Naive thymus-derived CD4-positive, alpha-beta T cell (primary cell): ENCODE measurements at places on chromosomes 5 and 9. TPM values are rescaled to one million over a fixed set of nuclear protein-coding genes. Genes with fewer than 3 reads are reported as not detected.

Gene RAB3C
- not detected for polyA plus RNA-seq

Gene LHX6
- polyA plus RNA-seq = not detected

Gene CDKN2A
- 0.79 TPM for polyA plus RNA-seq

Gene RANBP3L
- polyA plus RNA-seq = not detected

Gene ZBED3
- polyA plus RNA-seq = 0.74 TPM

Gene LVRN
- polyA plus RNA-seq = not detected

GRCh38 chr9:89311346-89312221 lies 589 bp downstream of the CKS2 start:
- DNase-seq = no peak

DNA sequence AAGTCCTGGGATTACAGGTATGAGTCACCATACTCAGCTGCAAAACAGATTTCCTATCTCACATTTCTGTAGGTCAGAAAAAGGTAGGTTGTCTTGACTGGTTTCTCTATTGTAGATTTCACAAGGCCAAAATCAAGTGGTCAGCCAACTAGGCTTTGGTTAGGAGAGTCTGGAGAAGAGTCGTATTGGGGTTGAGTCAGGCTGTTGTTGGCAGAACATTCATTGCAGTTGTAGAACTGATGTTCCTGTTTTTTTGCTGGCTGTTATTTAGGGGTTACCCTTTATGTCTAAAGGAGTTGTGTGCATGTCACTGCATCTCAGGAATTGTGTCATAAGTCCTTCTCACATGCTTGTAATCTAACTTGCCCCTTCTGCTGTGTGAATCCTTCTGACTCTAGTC lies 814.2 kb upstream of the GRAMD2B start:
- no peak for DNase-seq

- DNase-seq = no peak
These were observed 270.7 kb downstream of the NR3C1 start for GRCh38 chr5:143132739-143133138.

DNA sequence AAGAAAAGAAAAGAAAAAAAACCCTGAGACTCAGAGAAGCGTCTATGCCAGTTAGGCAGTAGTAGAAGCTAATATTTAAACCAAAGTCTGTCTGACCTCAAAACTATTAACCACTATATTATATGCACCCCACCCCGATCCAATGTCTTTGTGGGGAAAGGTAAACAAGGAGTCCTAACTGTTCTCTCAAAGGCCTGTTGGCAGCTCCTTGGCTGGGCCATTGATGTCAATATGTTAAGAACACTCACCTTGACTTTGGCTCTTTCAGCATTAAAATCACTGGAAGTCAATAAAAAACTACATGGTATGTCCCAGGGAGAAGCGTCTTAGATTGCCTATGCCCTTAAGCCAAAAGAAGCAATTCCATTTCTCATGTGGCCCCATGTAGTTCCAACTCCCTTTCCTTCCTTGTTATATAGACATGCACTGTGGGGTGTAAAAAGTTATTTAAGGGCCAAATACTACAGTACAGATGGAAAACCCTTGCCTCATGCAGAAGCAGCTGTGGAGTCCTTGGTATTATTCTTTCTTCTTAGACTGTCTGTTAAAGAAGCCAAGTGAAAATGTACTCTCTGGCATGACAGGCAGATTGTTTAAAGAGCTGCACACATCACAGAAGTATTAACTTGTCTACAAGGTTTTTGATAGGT lies 308.6 kb upstream of the RPS23 start:
- DNase-seq = no peak

- DNase-seq = no peak
These were observed 8.4 kb downstream of the SLC36A3 start for GRCh38 chr5:151295138-151295537.

DNA sequence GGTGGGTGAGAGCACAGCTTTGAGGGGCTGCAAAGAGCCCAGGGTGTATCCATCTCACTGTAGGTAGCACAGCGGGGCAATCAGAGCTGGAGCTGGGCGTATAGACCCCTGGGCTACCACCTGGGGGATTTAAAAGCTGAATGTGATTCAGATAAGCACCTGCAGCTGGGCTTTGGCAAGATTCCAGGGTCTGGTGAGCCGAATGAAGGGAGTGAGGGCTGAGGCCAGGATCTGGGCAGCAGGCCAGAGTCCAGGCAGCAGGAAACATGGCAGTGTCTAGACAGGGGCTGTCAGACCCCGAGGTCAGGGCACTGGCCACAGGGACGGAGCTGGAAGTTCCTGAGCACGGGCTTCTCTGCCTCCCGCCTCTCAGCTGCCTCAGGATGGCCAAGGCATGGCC lies 8.7 kb downstream of the ASS1 start:
- DNase-seq = no peak

- no peak for DNase-seq
These were observed 1054.9 kb downstream of the PTPRD start for GRCh38 chr9:9557804-9558334.

- no peak for DNase-seq
These were observed 159.9 kb downstream of the GOLPH3 start for GRCh38 chr5:32014096-32014745.
